ENCODE measurements at places on chromosomes 5 and 9.
A peak's percentile ranks its signal among the peaks of the same experiment; 100 is the strongest.

DNA sequence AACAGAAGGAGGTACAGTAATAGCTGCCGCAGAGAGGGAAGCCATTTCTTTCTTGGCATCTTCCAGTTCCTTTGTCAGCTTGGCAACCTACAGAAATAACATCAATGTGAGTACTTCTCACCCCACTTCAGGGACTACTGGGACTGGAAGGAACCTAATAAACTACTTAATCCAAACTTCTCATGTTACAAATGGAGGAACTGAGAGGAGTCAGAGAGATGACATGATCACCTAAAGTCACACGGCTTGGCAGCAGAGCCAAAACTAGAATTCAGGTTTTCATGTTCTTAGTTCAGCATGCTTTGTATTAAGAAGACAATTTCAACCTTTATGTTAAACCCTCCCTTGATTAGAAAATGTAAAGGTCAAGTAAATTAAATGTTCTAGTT, 44.7 kb downstream of the DIAPH1 start:
- no peak for DNase-seq

DNA sequence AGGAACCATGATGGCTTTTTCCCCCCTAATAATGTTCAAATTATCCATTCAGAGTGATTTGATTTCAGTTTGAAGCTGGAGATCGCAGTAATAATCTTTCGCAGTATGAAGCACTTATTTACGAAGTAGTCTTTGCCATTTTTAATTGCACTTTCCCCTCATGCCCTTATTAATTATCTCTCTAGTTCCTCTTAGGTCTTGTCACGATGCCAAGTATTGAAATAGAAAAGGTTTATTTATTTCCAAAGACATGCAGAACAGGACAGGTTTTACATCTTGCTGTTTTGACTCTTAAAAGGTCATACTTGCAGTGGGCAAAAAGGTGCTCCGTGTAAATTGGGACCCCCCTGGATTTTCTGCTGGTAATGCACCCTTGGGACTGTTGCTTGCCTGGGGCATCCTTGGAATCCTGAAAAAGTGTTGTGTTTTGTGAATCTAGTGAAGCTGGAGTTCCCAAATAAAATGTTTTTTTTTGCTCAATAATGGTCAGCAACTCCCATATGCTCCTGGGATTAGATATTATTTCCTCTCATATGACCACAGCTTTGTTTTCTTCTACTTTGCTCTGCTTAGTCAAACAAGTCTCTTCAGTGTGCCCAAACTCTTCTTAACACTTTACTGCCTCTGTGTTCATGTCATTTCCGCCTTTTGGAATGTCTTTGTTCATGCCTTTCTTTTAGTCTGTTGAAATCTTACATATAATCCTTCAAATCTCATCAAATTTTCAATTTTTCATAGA, 278.3 kb downstream of the TMEM38B start:
- DNase-seq: no peak

DNA sequence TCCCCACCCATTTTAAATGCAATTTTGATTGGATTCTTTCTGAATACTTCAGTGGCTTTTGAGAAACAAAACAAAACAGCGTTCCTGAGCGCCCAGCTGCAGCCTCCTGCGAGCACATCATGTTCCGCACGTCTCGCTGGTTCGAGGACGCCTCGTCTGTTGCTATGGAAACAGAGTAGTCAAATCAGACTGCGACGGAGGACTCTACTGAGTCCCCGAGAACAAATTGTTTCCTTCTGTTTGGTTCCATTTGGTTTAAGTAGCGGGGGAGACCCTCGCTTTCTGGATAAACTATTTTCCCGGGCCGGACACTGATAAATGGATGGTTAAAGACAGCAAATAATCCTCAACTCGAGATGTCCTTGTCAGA, 69.0 kb downstream of the SLC28A3 start:
- peak; percentile 45 for DNase-seq

DNA sequence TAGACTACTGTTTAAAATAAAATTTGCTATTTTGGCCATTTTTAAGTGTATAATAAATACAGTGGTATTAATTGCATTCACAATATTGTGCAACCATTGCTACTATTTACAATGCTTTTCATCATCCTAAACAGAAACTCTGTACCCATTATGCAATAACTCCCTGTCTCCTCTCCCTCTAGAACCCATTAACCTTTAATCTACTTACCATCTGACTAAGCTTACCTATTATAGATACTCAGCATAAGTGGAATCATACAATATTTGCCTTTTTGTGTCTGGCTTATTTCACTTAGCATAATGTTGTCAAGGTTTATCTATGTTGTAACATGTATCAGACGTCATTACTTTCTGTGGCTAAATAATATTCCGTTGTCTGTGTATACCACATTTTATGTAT, 25.9 kb downstream of the CD14 start:
- no peak for DNase-seq

GRCh38 chr9:16319646-16320045, 550.8 kb downstream of the BNC2 start:
- DNase-seq: no peak

DNA sequence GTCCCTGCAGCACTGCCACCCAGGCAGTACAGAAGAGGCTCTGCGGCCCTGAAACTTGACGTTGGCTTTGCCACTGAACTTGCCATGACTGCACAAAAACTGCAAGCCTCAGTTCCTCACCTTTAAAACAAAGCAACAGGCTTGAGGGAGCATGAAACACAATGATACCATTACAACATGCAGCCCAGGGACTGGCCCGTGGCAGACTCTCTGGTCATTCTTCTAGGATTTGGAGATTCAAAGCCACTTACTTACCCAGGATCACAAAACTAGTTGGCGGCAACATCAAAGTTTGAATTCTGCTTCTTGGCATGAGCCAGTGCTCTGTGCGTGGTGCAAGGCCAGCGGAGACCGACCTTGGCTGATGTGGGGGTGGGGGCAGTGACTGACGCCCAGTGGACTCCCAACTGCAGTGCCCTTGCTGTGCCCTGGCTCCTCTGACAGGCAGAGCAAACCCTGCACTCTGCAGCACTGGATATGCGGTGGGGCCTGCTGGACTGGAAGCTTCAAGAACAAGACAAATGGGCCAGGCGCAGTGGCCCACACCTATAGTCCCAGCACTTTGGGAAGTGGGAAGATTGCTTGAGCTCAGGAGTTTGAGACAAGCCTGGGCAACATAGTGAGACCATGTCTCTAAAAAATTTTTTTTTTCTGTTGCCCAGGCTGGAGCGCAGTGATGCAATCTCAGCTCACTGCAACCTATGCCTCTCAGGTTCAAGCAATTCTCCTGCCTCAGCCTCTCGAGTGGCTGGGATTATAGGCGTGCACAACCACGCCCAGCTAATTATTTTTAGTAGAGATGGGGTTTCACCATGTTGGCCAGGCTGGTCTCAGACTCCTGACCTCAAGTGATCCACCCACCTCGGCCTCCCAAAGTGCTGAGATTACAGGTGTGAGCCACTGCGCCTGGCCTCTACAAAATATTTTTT, 18.9 kb downstream of the SQSTM1 start:
- no peak for DNase-seq

Data from stimulated activated naive CD8-positive, alpha-beta T cell treated with anti-CD3 and anti-CD28 coated beads, Interleukin-15, amount 100 ng/mL, for 72 hours (primary cell).